Lower lobe of right lung (tissue), 2 donors: ENCODE measurements at places on chromosomes 16 and 17. TPM values are rescaled to one million over a fixed set of nuclear protein-coding genes. Genes with fewer than 3 reads are reported as not detected.

The KDM6B gene
- 46.1 TPM for total RNA-seq

DNA sequence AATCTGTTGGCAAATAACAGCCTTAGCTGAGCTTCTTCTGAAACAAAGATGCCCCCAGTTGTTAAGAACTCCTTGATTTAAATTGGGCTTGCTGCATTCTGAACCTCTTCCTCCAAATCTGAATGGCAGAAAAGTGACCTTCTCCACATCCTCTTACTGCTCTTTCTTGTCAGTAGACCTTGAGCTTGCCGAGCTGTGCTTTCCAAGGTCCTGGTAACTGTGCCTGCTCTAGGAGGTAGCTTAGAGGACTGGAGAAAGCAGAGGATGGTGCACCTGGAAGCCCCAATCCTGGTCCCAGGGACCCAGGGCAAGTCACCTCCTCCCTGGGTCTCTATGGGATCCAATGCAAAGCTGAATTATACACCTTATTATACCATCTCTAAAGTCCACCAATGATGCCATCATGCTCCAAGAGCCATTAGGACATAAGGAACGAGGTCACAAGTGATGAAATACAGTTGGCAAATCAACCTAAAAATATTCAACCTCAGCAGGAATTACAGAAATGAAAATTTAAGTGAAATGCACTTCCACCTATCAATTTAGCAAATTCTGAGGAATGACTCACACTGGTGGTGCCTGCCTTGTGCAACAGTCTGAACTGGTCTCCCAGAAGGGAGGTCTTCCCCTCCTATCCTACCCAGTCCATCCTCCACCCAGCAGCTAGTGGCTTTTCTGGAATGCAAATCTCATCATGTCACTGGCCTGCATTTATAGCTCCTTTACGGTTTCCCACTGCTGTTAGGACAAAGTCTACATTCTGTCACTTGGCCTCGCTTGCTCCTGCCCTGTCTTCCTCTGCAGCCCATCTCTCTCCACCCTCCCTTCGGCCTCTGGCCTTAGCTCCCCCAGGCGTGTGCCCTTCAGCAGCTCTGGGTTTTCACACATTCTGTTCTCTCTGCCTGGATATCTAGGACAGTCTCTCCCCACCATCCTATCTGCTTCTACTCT, 36.6 kb downstream of the TOM1L2 start:
- peak; percentile 56 for DNase-seq

- DNase-seq: no peak
These were observed 143.6 kb upstream of the NOL11 start for GRCh38 chr17:67573987-67574657.

GRCh38 chr16:31043352-31043751, 10.0 kb downstream of the STX4 start:
- DNase-seq: no peak

GRCh38 chr16:28521436-28521835, 14.8 kb upstream of the IL27 start:
- no peak for DNase-seq

- no peak for DNase-seq
These were observed 189.5 kb downstream of the ABCC12 start for GRCh38 chr16:47966325-47966724.

DNA sequence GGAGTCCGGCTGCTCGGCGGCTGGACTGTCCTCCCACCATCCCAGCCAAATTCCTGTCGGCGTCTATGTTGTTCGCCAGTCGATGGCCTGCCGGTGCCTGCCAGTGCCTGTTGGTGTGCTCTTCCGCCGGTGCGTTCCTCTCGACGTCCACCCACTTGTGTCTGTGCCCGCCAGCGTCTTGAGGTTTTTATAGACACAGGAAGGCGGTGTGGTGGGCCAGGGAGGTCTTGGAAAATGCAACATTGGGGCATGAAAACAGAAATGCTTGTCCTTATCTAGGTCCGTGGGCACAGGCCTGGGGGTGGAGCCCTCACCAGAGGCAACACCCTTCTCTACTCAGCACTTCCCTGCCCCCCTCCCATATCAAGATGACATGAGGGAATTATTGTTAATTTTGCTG, 167.8 kb downstream of the IRF8 start:
- no peak for DNase-seq

DNA sequence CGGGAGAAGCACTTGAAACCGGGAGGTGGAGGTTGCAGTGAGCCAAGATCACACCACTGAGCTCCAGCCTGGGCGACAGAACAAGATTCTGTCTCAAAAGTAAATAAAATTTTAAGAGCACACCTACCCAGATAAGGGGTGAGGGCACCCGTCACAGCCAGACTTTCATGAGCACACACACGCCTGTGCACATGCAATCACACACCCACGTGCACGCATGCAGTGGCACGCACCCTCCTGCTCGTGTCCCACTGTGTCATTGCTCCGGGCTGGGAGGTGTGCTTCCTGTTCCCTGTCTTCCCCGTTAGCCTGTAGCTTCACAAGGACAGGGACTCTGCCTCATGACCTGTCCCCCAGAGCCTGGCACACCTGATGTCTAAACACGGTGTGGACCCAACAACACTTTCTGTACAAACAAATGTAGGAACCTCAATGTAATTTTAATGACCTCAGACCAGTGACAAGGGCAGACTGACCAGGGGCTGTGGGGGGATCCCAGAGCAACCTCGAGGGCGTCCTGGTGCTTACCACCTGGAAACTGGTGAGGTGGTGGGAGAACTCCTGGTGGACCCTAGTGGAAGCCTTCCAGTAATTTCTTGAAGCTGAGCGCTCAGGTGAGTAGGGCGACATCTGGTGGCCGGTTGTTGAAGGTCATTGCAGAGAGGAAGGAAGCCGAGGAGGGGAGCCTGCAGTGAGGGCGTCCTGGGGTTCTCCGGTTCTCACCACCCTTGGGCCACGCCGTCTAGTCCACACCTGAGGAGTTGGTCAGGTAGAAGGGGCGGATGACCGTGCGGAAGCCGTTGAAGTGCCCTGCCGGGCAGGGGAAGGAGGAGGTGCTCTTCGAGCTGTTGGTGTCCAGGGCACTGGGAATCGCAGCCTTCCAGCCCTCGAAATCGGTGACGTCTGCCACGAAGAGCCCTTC, 8.6 kb downstream of the LGALS3BP start:
- peak; percentile 87 for DNase-seq

The SOST gene
- not detected for total RNA-seq

DNA sequence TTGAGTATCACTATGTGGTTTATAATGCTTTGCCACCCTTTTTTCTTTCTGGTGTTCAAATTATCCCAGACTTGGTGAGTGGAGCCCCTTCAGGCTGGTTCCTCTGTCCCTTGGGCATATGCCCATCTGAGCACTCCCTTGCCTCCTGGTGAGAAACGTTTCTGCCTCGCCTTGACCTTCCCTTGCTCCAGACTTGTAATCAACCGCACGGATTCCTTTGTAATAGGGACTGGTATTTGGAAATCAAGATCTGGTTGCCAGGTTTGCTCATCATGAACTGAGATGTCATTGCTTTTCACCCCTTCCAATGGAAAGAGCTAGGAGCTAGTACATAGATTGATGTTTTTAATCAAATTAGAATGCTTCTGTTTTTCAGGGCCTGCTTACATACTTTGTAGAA, 43.7 kb downstream of the SEC14L1 start:
- DNase-seq: no peak

DNA sequence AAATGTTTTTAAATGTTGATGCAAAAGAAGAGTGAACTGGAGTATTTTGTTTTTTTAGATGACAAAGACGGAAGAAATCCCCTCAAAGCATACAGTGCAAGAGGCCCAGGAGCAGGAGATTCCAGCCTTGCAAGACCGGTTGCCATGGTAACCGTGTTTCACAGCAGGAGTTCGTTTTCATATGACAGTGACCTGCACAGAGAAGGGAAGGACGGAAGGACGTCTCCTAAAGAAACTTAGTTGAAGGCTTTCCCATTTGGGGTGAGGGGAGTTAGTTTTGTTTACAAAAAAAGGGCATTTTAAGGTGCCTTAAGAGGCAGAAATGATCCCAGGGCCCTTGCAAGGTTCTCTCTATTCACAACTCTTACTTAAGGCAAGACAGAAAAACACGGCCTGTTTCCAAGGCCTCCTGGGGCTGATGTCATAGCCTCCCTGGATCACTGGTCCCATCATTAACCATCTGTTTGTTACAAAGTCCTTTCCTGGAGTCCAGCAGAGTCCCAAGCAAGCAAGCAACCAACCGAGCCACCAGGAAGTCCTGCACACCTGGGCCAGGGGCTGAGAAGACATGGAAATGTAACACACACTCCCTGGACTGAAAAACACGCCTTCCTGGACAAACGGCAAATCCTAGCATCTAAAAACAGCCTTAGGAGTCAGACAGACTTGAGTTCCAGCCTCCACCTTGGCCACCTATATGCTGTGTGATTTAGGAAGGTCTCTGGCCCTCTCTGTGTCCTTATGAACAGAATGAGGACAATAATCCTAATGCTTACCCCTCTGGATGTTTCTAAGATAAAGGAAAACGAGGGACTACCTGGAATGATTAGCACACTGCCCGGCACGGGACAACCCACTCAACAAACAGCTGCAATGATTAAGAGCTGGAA, 30.3 kb upstream of the RPH3AL start:
- no peak for DNase-seq

- DNase-seq: no peak
These were observed 49.8 kb downstream of the TMEM100 start for GRCh38 chr17:55672585-55673501.

GRCh38 chr17:75773121-75773807, 8.3 kb upstream of the GALK1 start:
- DNase-seq: no peak

The TBC1D3L gene
- 20.7 TPM for total RNA-seq

- no peak for DNase-seq
These were observed 251.4 kb upstream of the KIF2B start for GRCh38 chr17:53571342-53571741.

The TTLL6 gene
- total RNA-seq: 2.7 TPM

- no peak for DNase-seq
These were observed 149.6 kb upstream of the TNRC6C start for GRCh38 chr17:77808686-77809425.

GRCh38 chr17:28720247-28720996, 637 bp downstream of the RPL23A start:
- no peak for DNase-seq

The TBC1D3K gene
- not detected for total RNA-seq

GRCh38 chr17:40596261-40596919, 31.1 kb upstream of the CCR7 start:
- DNase-seq: no peak

- no peak for DNase-seq
These were observed 79.6 kb downstream of the STH start for GRCh38 chr17:46078675-46079074.

GRCh38 chr16:10850478-10850850, 26.5 kb upstream of the CIITA start:
- DNase-seq: no peak

The SLC35G6 gene
- total RNA-seq: not detected

DNA sequence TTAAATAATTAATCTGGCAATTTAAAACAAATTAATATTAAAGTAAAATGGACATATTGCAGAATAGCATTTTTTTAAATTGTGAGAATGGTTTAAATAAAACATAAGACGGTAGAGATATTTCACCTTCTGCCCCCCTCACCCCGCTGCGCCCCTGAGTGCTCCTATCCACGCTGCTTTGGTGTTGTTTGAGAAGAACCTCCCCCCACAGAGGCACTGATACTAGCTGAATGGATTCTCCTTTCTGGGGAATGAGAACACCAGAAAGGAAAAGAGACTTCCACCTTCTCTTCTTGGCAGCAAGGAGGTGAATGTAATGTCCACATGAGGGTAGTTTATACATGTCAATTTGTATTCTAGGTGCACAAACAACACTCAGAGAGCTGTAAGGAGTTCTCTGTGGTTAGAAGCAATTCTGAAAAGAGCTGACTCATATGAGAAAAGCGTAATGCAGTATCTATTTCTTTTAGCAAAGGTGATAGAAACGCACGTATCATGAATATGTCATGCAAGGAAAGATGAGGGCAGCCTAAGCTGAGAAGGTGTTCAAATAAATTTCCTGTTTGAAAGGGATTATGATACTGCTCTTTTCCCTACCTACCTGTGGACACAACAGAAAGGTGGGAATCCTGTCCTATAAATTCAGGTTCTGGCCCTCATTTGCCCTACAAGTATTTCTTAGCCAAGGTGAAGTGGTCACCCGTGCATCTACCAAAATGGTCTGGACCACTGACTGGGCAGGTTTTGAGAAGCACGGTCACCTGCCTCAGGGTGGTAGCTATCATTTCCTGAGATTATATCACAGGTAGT, 126.9 kb downstream of the PARN start:
- no peak for DNase-seq

The SLFN14 gene
- total RNA-seq: 0.59 TPM

The HASPIN gene
- total RNA-seq: 0.68 TPM
